ENCODE measurements at places on chromosomes 5 and 9.

GRCh38 chr5:68554571-68555279, 339.2 kb downstream of the PIK3R1 start:
- no peak for DNase-seq
- no peaks in the 10 kb centered on the region for H3K36me3 ChIP-seq
- no peaks in the 10 kb centered on the region for H3K27me3 ChIP-seq
- no peaks in the 10 kb centered on the region for H3K4me1 ChIP-seq

DNA sequence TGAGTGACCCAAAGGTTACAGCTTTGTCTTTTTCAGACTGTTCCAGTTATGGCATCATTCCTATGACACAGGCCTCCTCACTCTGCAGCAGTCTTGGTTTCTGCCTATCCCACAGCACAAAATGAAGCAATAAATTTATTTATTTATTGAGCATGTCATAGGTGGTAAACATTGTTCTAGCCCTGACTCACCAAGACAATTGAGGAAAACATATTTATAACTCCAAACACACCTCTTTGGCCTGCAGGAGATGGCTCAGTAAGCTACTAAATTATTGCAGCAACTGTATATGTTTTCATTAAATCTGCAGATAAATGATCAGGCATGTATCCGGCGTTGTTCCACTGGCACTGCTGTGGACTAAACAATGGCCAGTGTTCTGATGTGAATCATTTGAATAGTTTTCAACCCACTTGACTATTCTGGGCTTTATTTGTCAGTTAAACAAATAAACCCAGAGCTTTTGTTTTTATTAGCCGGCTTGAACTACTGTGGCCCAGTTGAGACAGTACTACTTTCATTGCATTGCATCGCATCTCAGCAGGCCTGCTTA, 83.2 kb downstream of the FOXD1 start:
- H3K27ac ChIP-seq, result no peak overlapping the region
- H3K36me3 ChIP-seq, result no peaks in the 10 kb centered on the region
- H3K4me3 ChIP-seq, result no peak overlapping the region
- H3K27me3 ChIP-seq, result peaks cover 38% of the 10 kb centered on the region
- H3K4me1 ChIP-seq, result no peaks in the 10 kb centered on the region

DNA sequence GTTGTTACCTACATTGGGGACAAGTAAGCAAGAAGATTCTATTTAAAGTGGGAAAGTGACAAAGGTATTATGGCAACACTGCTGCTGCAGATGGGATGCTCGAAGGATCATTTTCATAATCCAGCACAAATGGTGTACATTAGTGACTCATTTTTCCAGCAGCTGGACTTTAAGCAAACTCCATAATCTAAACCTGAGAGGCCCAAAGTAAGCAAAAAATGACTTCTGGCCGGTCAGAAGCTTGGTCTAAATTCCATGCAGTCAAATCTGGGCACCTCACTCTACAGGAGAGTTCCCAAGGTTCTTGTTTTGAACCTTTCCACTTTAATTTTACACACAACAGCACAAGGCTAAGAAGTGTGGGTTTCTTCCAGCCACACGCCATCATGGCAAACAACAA, 43.6 kb upstream of the TRAF1 start:
- no peak overlapping the region for H3K4me3 ChIP-seq
- H3K27me3 ChIP-seq, result no peaks in the 10 kb centered on the region
- no peak overlapping the region for H3K27ac ChIP-seq
- H3K4me1 ChIP-seq, result peaks cover 16% of the 10 kb centered on the region

DNA sequence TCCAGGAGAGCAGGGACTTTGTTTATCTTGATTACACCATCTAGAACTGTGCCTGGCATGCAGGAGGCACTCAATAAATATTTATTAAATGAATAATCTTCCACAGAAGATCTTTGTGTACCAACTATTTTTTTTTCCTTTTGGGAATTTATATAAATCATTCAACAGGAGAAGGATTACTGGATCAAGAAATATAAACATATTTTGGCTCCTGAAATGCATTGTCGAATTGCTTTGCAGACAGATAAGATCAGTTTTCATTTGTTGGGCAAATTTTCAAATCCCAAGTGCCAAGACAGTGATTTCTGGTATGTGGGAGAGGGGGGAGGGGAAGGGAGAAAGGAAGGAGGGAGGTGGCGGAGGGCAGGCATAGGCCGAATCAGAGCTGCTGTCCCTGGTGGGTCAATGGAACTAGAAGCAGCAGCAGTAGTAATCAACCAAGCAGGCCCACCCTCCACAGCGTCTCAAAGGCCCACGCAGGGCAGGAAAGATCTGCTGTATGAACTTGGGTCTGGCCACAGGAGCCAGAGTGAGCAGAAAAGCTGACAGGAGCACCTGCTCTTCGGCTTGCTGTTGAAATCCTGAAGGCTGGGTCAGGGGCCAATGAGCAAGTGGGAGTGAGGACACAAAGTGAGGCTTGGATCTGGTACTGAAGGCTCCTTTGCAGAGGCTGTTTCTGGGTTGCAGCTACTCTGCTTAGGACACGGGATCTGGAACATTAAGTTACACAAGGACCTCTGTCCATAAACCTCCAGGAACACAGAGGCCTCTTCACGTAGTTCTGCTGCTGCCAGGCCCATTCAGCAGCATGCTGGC, 15.8 kb upstream of the TRAF1 start:
- no peak overlapping the region for H3K4me3 ChIP-seq
- DNase-seq, result no peak
- no peaks in the 10 kb centered on the region for H3K27me3 ChIP-seq
- no peak overlapping the region for H3K27ac ChIP-seq
- H3K4me1 ChIP-seq, result peaks cover 4% of the 10 kb centered on the region

- peaks cover 8% of the 10 kb centered on the region for H3K36me3 ChIP-seq
- DNase-seq, result no peak
- no peak overlapping the region for H3K4me3 ChIP-seq
- no peaks in the 10 kb centered on the region for H3K27me3 ChIP-seq
These were observed 1.8 kb upstream of the RNF44 start for GRCh38 chr5:176538989-176539384.

DNA sequence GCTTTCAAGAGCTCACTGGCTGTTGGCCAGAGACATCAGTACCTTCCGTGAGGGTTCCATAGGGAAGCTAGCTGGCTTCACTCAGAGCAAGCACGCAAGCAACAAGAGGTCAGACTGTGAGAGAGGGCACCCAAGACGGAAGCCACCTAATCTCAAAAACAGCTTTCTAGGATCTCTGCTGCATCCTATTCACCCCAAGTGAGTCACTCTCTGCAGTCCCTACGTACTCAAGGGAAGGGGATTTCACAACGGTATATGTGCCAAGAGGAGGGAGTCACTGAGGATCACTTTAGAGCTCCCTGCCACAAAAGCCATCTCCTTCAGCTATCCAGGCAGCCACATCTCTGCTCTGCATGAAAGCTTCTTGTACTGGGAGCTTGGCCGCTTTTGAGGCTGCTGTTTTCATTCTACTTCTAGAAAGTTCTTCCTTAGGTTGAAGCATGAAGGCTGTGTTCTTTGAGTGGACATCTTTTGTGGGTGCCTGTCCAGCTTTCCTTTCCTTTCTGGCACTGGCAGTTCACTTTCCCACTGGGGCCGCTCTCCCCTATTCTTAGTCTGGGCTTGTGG, 249.5 kb downstream of the MAN2A1 start:
- no peaks in the 10 kb centered on the region for H3K27me3 ChIP-seq
- no peak for DNase-seq
- no peak overlapping the region for H3K27ac ChIP-seq
- no peak overlapping the region for H3K4me3 ChIP-seq
- H3K4me1 ChIP-seq, result peaks cover 17% of the 10 kb centered on the region

GRCh38 chr5:77128411-77129061, 41.5 kb upstream of the ZBED3 start:
- no peak for DNase-seq
- no peak overlapping the region for H3K4me3 ChIP-seq
- H3K36me3 ChIP-seq, result no peaks in the 10 kb centered on the region
- no peak overlapping the region for H3K27ac ChIP-seq

GRCh38 chr9:3809724-3810123, 283.9 kb upstream of the RFX3 start:
- no peak for DNase-seq
- H3K36me3 ChIP-seq, result no peaks in the 10 kb centered on the region
- no peaks in the 10 kb centered on the region for H3K4me1 ChIP-seq
- H3K27ac ChIP-seq, result no peak overlapping the region

GRCh38 chr9:95938724-95939123, 63.2 kb downstream of the ERCC6L2 start:
- DNase-seq, result no peak
- no peak overlapping the region for H3K4me3 ChIP-seq
- H3K4me1 ChIP-seq, result no peaks in the 10 kb centered on the region
- H3K27me3 ChIP-seq, result no peaks in the 10 kb centered on the region
- no peak overlapping the region for H3K27ac ChIP-seq
- H3K36me3 ChIP-seq, result peaks cover 66% of the 10 kb centered on the region

DNA sequence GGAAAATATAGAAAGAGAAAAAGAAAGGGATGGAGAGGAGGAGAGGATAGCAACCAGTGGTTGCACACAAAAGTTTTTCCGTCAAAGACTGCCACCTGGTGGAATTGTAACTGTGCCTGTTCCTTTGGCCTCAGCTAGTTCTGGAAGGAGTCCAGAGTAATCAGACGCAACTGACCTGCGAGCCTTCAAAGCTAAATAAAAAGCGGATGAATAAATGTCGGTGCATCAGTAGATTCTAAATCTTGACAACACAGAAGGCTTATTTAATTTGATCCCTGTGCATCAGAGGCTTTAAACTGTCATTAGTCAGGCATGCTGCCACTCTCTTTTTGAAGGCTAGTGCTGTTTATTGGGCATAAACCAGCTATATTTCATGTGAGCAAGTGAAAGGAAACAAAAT, 132.9 kb upstream of the ACO1 start:
- H3K36me3 ChIP-seq, result no peaks in the 10 kb centered on the region
- H3K4me1 ChIP-seq, result no peaks in the 10 kb centered on the region
- DNase-seq, result peak; percentile 35

DNA sequence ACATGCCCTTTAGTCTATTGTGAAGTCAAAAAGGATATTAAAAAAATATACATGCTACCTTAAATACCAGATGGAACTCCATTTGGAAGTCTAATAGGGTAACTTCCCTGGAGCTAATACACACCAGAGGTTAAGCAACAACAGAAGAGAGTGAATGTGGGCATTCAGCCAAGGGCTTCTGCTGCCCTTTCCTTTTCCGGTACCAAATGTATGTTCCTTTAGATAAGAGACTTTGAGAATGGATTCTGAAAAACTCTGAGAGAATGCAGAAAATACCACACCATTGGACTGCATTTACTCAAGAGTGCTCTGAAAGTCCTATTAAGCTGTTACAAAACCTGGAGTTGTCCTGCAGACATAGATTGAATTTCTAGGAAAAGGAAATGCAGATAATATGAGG, 23.8 kb upstream of the TRPM3 start:
- H3K27ac ChIP-seq, result no peak overlapping the region
- peaks cover 1% of the 10 kb centered on the region for H3K27me3 ChIP-seq
- no peak for DNase-seq
- no peaks in the 10 kb centered on the region for H3K36me3 ChIP-seq
- H3K4me1 ChIP-seq, result no peaks in the 10 kb centered on the region
- H3K4me3 ChIP-seq, result no peak overlapping the region

DNA sequence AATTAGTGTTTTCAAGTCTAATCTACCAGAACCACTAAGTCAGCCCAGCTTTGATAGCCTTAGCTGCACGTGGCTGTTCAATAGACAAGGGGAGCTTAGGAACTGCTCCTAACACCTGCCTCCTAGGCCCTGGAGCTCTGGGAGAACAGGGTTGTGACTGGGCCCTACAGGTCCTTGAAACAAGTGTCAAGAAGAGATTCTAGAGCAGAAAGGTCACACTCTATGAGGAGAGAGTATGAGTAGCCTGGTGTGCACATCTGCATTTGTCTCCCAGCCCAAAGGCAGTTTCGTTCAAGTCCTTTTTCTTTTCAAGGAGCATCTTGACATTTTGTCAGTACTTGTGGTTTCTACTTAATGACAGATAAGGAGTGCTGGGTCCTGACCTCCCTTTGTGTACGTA, 206.1 kb downstream of the PRELID2 start:
- no peaks in the 10 kb centered on the region for H3K4me1 ChIP-seq
- H3K36me3 ChIP-seq, result no peaks in the 10 kb centered on the region
- no peak for DNase-seq
- no peak overlapping the region for H3K27ac ChIP-seq
- H3K4me3 ChIP-seq, result no peak overlapping the region

DNA sequence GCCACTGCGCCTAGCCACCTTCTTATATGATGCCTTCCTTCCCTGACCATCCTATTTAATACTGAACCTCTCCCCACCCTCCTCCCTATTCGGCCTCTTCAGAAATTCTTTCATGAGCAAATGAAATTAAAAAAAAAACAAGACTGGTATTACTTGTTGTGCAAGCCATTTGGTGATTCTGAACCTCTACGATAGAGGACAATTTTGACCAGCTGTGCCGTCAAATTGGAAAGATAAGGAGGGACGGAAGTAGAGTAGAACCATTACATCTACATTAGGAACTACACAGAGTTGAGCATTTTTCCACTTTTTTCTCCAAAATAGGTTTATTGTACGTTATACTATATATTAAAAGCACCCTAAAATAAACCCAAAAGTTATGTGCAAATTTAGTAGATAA, 2.9 kb downstream of the DHX29 start:
- no peak for DNase-seq
- peaks cover 15% of the 10 kb centered on the region for H3K36me3 ChIP-seq
- no peaks in the 10 kb centered on the region for H3K27me3 ChIP-seq
- H3K4me1 ChIP-seq, result peaks cover 13% of the 10 kb centered on the region
- no peak overlapping the region for H3K4me3 ChIP-seq

- no peak overlapping the region for H3K27ac ChIP-seq
- H3K36me3 ChIP-seq, result no peaks in the 10 kb centered on the region
- no peak overlapping the region for H3K4me3 ChIP-seq
- no peak for DNase-seq
These were observed 8.3 kb upstream of the SPATA31C1 start for GRCh38 chr9:87909310-87910041.

DNA sequence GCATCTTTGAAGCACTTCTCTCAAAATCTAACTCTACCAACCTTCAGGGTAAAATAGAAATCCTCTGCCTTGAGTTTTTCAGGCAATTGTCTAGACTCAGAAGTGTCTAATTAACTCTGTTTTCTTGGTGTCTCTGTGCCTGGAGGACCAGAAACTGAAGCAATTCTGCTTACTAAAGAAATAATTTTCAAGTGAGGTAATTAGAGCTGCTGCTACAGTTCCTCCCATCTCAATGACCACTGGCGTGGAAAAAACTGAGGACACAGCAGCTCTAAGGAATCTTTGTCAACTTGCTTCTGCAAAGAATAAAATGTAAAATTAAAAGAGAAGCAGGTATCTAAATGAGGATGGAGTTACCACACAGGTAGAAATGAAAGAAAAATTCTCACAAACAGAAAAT, 785.0 kb downstream of the PRELID2 start:
- H3K27me3 ChIP-seq, result no peaks in the 10 kb centered on the region
- no peaks in the 10 kb centered on the region for H3K4me1 ChIP-seq
- no peak overlapping the region for H3K27ac ChIP-seq
- no peaks in the 10 kb centered on the region for H3K36me3 ChIP-seq
- no peak overlapping the region for H3K4me3 ChIP-seq
- DNase-seq, result no peak

Measured in activated CD4-positive, alpha-beta memory T cell treated with anti-CD3 and anti-CD28 coated beads for 36 hours (primary cell).